ENCODE measurements at places on chromosomes 11 and 22.

DNA sequence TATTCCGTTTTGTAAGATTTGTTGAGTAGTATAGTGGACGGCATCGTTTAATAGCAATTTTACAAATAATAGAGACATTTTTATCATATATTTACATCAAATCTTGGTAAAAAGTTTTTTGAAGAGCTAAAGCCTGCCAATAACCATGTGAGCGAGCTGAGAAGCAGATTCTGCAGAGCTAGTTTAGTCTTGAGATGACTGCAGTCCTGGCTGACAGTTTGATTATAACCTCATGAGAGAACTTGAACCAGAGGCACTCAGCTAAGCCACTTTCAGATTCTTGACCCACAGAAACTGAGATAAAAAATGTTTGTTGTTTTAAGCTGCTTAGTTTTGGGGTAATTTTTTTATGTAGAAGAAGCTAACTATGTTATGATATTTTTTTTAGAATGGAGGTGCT is 78.9 kb downstream of the PDE3B start:
- DNase-seq, result no peak

DNA sequence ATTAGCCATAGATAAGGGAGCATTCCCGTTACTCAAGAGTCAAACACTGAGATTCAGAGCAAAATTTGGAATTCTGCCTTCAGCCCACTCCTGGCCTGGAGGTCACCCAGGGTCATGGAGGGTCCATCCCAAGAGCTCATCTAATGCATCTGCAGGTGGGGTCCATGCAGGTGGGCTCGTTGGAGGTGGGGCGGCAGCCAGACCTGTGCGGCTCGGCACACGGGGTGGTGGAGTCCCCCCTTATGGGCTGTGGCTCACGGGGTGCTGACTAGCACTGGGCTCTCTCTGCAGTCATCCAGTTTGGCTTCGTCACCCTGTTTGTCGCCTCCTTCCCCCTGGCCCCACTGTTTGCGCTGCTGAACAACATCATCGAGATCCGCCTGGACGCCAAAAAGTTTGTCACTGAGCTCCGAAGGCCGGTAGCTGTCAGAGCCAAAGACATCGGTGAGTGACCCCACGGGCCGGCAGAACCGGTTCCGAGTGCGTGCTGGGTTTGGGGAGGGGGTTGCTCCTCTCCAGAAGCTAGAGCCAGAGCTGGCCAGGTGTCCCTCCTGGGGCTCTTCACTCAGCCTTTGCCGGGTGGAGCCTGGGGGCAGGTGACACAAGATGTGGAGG is 32.4 kb upstream of the FADD start:
- DNase-seq, result no peak

DNA sequence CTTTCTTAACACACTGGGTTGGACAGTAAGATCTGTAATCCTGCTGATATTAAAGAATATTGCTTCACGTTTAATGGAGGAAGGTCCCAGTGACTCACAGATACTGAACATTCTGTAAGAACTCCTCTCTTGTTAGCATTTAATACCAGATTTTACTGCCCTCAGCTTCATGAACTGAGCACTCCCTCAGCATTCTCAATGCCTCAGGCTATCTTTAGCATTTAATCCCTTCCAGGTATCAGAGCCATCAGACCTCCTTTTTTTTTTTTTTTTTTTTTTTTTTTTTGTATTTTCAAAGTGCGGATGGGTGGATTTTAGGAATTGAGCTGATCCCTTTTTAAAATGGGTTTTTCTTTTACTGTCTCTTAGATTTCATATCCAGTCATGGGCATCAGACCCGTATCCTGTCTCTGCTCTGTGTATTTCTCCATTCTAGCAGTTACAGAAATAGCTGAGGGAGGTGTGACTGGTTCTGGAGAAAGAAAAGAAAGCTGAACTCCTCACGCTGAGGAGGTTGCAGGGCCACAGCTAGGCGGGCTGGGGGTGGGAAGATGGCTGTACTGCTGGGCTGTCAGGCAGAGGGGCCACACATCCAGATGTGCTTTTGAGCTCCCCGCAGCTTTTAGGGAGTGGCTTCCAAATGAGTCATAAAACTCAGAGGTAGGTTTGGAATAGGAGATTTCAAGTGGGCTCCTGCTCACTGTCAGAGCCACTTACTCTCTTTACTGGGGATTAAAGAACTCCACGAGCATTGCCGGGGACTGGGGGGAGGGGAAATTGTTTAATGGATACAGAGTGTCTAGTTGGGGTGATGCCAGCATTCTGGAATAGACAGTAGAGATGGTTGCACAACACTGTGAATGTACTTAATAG is 97.0 kb downstream of the SYT9 start:
- DNase-seq, result no peak

GRCh38 chr22:43217285-43218030 is 30.5 kb upstream of the TTLL12 start:
- no peak for DNase-seq

GRCh38 chr11:107014871-107015270 is 3.4 kb downstream of the GUCY1A2 start:
- no peak for DNase-seq

- DNase-seq, result no peak
Observed at GRCh38 chr22:49425356-49425755, 402.3 kb downstream of the BRD1 start.

DNA sequence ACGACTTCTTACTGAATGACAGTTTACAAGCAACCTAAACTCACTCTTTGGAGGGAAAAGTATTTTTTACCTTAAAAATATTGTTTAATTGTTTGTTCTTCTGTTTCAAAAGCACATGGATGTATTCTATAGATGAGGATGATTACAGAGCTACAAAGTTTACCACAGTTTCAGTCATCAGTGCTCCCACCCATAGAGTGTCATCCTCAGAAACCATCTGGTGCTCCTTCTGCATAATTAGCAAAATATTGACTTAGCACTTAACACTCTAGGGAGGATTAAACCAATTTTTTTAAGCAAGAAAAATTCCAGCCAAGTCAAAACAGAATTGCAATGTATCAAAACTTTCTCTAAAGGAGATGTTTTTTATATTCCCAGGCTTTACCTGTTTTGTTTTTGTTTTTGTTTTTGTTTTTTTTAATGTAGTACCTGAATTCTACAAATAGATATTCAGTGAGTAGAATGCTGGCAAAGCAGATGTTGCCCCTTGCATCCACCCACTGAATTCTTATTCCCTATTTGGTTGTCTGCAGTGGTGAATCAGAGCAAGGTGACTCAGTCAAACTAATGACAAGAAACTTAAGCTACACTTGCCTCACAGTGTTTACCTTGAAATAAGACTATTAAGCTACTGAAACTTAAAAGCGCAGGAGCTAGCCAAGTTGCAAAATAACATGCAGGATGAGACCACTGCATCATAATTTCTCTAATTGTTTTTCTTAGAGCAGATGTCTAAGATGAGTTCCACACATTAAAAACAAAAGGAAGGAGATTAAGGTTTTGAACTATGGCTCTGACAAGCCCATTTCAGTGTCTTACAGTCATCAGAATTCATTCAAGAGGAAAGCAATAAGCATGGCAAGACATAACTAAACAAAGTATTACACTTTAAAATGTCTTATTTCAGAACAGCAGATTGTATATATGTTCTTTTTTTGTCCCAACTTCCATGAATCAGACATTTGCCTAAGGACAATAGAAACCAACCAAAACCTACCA is 155.1 kb upstream of the SOX6 start:
- no peak for DNase-seq

DNA sequence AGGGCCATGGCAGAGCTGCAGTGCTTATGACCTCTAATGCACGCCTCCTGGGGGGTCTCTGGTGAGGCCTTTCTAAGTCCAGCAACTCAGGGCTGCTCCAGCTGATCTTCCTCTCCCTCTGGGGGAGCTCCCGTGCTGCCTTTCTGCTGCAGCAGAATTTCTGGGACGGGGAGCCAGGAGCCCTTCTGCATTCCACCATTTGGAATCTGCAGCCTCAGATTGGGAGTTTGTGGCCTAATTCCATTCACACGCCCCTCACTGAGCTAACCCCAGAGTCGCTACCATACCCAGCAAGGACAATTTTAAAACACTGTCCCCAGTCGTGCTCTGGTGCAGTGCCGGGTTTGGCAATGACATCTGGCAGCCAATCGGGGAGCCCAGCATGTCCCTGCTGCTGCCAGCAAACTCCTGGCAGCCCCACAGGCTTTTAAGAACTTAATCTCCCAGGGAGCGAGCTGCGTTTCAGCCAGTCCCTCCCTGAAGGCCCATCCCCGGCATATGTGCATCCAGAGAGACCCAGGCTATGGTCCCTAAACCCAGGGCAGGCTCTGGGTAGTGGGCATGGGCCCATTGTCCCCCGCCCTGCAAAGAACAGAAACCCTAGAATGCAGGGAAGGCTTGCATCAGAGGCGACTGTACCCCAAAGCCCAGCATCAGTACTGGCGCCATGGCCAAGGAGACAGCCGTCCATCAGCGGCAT is 4.7 kb downstream of the SHANK2 start:
- no peak for DNase-seq

DNA sequence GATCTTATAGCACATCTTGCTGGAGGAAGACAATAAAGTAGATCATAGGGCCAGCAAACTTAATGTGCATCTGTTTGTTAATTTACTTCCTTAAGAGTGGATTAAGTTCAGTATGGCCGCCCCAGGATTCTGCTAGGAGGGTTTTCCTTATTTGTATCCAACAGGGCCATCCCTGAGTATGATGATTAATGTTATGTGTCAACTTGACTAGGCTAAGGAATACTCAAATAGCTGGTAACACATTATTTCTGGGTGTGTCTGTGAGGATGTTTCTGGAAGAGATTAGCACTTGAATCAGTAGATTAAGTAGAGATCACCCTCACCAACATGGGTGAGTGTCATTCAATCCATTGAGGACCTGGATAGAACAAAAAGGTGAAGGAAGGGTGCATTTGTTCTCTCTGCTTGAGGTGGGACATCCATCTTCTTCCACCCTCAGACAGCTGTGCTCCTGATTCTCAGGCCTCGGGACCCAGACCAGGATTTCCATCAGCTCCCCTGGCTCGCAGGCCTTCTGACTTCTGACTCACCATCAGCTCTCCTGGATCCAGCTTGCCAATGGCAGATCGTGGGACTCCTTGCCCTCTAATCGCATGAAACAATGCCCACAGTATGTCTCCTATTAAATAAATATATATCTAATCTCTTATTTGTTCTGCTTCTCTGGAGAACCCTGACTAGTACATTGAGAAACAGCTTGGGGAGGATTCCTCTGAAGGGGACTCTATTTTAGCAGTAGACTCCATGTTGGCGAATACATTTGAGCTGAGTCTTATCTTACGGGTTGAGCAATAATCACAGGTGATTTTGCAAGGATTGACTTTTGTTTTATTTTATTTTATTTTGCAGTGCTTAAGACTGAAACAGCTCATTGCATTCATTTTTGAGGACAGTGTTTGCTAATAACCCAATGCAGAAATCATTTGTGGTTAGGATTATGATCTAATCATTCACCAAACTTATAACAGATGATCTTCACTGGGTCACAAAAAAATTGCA is 9.0 kb upstream of the ZBTB44 start:
- no peak for DNase-seq

DNA sequence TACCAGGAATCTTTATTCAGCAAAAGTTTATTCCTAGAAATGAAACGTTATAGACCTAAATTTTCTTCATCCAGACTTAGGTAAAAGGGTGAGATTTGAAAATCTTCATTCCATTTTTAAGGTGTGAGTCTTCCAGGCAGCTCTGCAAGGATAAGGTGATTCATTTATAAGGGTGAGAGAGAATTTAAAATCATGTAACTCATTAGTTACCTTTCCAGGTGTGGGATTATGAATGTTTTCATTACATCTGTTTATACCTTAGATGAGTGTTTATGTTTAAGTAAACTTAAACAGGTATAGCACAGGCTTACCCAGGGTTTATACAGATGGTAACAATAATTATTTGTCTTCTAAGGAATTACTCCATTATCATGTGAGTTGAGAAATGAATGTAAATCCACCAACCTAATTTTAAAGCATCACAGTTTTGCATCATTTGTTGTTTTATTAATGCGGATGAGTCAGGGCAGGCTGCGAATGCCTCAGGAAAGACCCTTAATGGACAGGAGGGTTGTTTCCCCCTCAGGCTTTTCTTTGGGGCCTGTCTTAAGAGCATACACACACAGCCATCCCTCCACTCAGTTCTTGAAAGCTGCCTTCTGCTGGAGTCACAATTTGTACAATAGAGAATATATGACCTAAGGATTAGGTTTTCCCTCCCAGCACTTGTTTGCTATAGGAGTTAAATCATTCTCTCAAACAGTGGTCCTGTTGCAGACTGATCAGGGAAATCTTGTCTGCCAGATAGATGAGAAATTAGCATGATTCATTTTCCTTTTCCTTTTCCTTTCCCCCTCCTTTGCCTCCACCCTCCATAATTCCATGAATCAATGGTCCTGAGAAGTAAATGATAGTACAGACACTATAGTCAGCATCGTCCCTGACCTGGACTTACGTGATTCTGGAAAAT is 3.0 kb downstream of the PRSS23 start:
- DNase-seq, result no peak

- no peak for DNase-seq
Observed at GRCh38 chr11:20197881-20198280, 37.6 kb upstream of the DBX1 start.

- no peak for DNase-seq
Observed at GRCh38 chr11:114820621-114821020, 142.3 kb downstream of the NXPE2 start.

GRCh38 chr11:17805043-17805442 is 70.5 kb downstream of the KCNC1 start:
- DNase-seq, result no peak

- DNase-seq, result no peak
Observed at GRCh38 chr11:129458756-129459535, 83.3 kb downstream of the BARX2 start.

- DNase-seq, result no peak
Observed at GRCh38 chr11:74288161-74288560, 23.3 kb downstream of the P4HA3 start.

DNA sequence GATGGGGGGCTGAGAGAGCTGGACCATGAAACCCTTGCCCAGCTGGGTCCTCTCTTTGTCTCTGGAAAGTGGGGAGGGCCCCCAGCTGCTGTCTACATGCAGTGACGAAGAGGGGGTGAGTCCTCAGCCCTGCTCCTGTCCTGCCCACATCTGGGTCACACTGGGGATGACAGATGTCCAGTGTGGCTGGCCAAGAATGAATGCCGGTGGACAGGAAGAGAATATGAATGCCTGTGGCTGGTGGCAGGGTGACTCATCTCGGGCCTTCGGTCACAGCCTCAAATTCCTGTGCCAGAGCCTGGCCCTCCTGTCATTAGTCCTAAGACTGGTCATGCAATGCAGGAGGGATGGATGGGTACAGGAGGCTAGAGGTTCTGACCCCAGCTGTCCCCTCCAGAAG is 2.2 kb upstream of the PNPLA3 start:
- no peak for DNase-seq

- DNase-seq, result no peak
Observed at GRCh38 chr11:84673753-84674152, 953.4 kb downstream of the DLG2 start.

DNA sequence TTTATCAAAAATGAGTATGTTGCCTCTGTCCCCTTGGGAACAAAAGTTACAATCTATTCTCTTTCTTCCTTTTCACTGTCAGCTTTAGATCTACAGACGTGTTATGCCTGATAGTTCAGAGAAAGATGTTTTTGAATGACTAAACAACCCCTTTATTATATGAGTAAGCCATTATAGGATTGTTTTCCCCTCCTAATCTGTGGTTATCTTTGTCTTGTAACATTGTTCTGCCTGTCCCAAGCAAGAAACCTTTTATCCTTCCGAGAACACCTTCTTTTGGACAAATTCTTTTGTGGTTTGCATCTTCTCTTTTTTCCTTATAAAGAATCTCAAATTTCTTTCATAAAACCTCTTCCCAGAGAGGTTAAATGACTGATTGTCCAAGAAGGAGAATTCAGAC is 208.4 kb downstream of the DDX10 start:
- DNase-seq, result no peak

- DNase-seq, result no peak
Observed at GRCh38 chr11:127493330-127494022, 492.9 kb upstream of the KIRREL3 start.

- no peak for DNase-seq
Observed at GRCh38 chr22:30874431-30875370, 93.9 kb downstream of the MORC2 start.
